ENCODE measurements at places on chromosomes 7 and 10. TPM values are rescaled to one million over a fixed set of nuclear protein-coding genes. Genes with fewer than 3 reads are reported as not detected.

Gene UFSP1
- 0.82 TPM for total RNA-seq

Gene EIF5AL1
- 0.11 TPM for total RNA-seq

Gene KCP
- total RNA-seq = 1.9 TPM

Gene CUTC
- 31.0 TPM for total RNA-seq
